Lower lobe of right lung (tissue), 2 donors: ENCODE measurements at places on chromosomes 4 and X. TPM values are rescaled to one million over a fixed set of nuclear protein-coding genes. Genes with fewer than 3 reads are reported as not detected.

- no peak for DNase-seq
Observed at GRCh38 chrX:12951595-12951975, 23.3 kb upstream of the TMSB4X start.

- DNase-seq: no peak
Observed at GRCh38 chrX:42524379-42524778, 253.6 kb downstream of the PPP1R2C start.

Gene PRR32
- total RNA-seq: not detected

Gene F8A2
- total RNA-seq: not detected

GRCh38 chr4:151429957-151430570, 21.1 kb downstream of the FHIP1A start:
- no peak for DNase-seq

Gene ADGRG4
- total RNA-seq: 0.27 TPM

Gene MCF2
- not detected for total RNA-seq

DNA sequence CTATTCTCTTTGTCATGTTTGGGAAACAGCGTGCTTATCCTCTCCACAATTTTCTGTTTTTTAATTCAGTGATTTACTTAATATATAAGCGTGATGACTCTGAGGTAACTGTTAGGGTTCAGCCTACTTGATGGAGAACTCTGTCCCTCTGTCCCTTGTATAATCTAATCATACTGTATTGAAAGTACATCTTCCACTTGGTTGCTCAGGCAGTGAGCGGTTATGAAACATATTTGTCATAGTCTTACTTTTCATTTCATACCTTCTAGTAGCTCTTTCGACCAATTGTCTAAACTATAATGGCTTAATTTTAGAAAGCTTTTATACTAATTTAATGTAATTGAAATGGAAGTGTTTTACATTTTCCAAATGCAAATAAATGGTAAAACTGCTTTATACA, 469.0 kb downstream of the TLL1 start:
- DNase-seq: no peak

- no peak for DNase-seq
Observed at GRCh38 chrX:68203646-68204045, 229.6 kb downstream of the OPHN1 start.

GRCh38 chr4:26663888-26664287, 80.0 kb downstream of the TBC1D19 start:
- no peak for DNase-seq

DNA sequence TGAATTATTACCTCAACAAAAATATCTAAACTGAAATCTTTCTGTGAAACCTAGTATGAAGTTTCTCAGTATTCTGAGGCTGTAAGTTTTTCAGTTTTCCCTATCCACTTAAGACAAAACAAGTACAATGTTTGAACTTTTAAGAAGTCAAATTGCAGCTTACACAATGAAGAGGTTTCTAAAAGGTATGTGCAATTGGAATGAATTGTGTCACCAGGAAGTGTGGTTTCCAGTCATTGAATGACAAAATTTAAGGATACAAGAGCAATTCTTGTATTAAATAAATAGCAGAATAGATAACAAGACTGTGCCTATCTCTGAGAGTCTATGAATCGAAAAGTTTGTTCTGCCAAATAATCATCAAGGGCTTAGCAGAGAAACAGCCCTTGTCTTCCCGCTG, 207.3 kb downstream of the ANKRD50 start:
- DNase-seq: no peak

DNA sequence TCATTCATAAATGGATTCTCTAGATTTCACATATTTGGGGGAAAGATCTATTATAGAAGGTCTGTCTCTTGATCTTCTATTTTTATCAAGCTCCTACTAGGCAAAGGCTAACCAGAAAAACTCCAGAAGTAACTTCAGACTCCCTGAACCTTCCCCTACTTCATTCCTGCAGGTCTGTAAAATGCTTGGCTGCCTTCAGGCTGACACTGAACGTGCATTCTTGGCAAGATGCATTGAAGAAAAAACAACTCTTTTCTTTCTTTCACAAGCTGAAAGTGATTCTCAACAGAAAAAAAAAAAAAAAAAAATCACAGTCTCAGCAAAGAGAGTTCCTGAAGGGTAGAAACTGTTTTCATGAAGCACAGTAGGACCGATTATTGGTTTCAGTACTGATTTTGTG, 12.7 kb downstream of the OPHN1 start:
- DNase-seq: no peak

Gene CBR4
- 17.3 TPM for total RNA-seq

GRCh38 chrX:19615361-19615910, 100.1 kb upstream of the MAP3K15 start:
- no peak for DNase-seq

DNA sequence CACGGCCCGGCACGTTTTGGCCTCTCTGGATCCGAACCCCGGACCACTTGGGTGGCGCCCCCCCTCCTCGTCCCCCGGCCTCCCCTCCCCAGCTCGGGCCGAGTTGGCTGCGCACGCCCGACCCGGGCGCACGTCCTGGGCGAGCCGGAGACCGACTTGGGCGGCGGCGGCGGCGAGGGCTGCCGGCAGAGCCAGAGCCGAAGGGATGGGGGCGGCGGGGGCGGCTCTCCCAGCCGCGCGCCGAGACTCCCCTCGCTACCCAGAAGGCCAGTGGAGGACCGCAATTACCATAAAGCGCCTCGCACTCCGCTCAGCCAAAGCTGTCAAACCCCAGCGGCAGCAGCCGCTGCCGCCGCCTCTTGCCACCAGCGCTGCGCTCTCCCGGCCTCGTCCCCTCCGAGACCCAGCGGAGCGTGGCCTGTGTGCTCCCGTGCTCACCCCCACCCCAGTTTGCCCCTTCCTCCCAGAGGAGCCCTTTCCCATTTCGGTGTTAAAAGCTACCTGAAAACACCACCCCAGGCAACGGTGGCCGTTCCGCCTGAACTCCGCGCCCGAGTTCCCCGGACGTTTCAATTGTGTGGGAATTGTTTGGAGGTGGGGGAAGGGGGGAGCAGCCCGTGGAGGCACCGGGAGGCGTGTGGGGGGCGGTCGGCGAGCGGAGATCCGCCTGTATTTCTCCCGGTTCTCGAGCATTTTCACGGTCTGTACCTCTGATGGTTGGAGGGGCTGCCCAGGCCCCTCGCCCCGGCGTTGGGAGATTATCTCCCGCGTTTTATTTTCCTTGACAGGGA, 701 bp upstream of the BCOR start:
- DNase-seq: peak; percentile 62

DNA sequence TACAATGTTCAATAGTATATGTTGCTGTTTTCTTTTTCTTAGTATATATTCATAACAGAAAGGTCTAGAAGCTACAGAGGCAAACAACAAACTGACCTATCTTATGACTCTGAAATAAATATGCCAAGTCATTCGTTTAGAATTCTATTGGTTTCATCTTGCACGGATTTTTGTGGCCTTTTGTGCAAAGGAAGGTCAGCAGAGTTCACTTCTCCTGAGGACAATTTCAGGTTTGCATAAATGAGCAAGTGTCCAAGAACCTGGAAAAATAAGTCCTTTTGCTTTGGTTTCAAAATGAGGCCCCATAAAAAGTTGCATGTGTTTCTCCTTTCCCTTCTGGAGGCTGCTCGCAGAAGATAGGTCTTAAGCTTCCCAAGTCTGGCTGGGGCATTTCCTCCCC, 156.9 kb downstream of the APBB2 start:
- DNase-seq: no peak

Gene C4orf36
- 1.6 TPM for total RNA-seq

- no peak for DNase-seq
Observed at GRCh38 chrX:87679849-87680248, 162.2 kb downstream of the KLHL4 start.

Gene SHOX
- total RNA-seq: not detected

Gene PTPN13
- total RNA-seq: 77.2 TPM

DNA sequence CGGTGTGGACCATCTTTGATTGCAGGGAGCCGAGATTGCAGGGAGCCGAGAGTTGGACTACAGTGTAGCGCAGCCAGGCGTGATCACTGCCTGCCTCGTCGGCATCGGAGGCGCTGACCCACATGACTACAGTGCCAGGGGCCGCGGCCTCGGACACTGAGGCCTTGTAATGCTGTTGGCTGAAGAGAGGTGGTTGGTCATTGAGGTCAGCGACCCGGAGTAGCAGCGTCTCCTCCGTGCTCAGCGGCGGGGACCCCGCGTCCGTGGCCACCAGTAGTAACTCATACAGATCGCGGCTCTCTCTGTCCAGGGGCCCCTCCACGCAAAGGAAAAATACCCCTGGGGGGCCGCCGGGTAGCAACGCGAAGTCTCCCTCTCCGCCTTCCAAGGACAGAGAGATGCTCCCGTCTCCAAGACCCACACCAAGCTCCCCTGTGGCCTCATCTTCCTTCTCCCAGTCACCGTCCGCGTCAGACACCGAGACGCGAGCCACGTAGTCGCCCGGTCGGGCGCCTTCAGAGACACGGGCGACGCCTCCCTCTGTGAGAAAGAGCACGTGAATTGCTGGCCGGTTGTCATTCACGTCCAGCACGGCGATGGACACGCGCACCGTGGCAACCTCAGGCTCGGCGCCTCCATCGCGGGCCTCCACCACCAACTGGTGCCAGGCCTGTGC, 1.9 kb downstream of the DCHS2 start:
- DNase-seq: no peak

DNA sequence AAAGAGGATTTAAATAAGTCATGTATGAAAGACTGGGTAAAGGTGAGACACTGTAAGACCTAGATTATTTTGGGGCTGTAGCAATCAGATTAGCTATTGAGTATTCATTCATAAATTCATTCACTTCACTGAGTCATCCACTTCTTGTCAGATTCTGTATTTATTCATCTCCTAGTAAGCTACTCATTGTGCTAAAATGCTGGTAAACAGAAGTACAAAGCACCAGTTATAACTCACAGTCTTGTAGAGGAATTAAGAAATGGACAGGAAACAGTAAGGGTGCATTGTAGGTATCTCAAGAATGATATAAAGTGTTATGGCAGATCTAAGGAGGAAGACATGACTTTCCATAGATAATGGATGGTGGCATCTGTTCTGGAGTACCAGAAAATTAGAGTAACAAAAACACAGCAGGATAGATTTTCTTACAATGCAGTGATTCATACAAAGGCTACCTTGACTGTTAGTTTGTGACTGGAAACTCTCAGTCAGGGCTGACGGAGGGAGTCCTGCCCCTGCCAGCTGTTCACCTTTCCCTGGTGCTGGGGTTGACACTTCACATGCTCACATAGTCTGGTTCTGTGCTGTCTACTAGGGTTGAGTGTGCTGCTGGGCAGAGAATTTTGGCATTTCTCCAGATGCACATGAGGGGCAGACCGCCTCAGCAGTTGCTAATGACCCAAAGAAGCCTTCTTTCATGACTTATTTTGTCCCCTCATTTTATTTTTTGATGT, 26.5 kb upstream of the HAND2 start:
- no peak for DNase-seq

GRCh38 chr4:122898370-122899150, 23.8 kb downstream of the NUDT6 start:
- no peak for DNase-seq

- no peak for DNase-seq
Observed at GRCh38 chrX:103329991-103330390, at the start of gene TCEAL7. Gene TCEAL7, plus strand, starts transcription at chrX:103330239. Its CDS starts 1,165 bp downstream, at chrX:103331404.

DNA sequence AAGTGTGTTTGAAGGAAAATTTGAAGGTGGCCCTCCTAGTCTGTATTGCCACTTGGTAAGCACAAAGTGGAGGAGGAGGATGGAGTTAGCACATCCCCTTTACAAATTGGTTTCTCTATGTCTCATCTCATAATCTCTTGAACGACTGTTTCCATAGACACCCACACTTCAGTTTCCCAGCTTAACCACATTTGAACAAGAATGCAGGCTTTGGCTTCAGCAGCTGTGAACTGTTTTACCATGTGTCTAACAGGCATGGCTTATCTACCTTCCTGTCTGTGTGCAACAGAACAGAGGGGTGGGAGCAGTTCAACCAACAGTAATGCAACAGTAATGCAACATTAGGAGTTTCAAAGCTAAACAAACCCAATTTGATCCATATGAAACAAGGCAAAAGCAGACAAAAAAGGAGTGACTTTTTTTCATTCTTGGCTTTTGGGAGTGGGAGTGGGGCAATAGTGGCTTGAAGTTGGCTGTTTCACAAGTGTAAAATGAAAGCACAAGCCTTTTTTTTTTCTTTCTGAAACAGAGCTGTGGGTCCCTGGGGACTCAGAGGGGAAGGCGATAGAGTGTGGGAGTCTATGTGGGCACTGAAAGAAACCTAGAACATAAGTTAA, 108.0 kb downstream of the ITM2A start:
- no peak for DNase-seq
